ENCODE measurements at places on chromosomes 3 and 15.

DNA sequence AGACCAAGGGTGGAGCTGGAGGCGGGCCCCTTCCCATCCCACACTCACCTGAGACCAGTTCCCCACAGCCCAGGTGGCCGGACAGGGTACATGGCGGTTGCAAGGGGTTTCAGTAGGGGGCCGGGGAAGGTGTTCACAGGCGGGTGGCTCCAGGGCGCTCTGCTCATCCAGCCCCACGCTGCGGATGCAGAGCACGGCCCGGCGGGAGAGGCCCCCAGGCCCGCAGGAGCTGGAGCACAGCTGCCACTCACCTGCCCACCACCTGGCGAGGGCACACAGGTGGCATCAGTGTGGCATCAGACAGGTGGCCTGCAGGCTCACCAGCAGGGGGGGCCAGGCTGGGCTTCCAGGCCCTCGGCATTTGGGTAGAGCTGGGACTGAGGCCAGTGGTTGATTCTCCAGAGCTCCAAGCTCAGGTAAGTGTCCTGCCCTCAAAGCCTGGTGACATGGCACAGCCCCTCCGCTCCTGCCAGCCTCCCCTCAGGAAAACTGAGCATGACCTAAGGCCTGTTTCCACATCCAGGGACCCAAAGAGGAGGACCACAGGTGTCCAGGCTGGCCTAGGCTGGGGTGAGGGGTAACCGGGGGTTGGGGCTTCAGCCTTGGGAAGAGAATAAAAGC lies 43.8 kb downstream of the ADAMTS7 start:
- no peak for DNase-seq

- no peak for DNase-seq
These were observed 21.9 kb downstream of the MINAR1 start for GRCh38 chr15:79454063-79454462.

DNA sequence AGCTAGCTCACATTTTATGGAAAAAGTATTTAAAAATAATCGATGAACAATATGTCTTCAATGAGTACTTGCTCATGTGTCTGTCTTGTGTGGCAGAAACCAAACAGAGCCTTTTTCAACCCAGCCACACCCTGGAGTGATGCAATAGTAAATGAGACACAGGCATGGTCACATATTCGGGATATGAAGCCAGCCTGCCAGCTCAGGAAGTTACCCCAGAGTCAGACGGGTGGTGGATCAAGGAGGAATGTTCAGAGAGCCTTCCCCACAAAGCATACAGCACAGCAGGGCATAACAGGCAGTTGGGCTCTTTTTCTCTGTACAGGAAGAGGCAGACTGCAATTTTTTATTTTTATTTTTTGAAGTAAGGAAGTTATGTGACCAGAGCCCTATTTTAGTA lies 27.3 kb downstream of the LARP6 start:
- DNase-seq = no peak

- DNase-seq = no peak
These were observed 361.2 kb downstream of the MAGI1 start for GRCh38 chr3:65677486-65678010.

DNA sequence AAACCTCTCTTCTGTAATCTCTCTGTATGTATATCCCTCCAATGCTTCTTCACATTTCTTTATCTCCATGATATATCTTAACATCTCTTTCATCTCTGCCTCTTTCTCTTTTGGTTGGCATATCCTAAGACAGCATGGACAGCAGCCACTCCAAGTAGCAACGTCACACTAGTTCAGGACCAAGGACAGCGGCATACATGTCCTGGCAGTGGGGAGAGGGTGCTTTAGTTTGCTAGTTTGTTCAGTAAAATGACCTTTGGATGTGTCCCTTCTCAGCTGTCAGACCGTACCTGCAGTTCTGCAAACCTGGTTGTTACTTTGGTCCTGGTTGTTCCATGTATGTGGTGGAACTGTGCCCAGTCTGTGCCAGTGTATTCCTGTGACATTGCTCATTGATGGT lies 225.6 kb upstream of the ROPN1 start:
- peak; percentile 5 for DNase-seq

DNA sequence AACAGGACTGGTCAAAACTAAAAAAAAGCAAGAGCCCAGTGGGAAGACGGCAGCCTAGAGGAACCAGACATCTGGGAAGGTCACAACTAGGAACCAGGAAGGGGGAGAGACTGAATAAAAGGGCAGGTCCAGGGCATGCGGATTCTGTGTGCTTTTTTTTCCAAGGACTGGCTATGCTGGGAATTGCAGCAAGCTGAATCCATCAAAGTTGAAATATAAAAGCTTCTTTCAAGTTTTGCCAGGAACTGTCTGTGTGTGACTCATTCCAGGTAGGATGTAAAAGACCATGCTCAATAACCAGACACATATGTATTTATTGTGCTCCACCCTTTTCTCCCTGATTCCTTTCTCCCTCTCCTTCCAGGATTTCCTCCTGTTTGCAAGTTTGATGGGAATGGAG lies 47.9 kb upstream of the CCDC80 start:
- no peak for DNase-seq

- no peak for DNase-seq
These were observed 100.0 kb downstream of the ZMAT3 start for GRCh38 chr3:178971614-178972013.

- DNase-seq = no peak
These were observed 117.4 kb downstream of the LPP start for GRCh38 chr3:188271226-188271914.

DNA sequence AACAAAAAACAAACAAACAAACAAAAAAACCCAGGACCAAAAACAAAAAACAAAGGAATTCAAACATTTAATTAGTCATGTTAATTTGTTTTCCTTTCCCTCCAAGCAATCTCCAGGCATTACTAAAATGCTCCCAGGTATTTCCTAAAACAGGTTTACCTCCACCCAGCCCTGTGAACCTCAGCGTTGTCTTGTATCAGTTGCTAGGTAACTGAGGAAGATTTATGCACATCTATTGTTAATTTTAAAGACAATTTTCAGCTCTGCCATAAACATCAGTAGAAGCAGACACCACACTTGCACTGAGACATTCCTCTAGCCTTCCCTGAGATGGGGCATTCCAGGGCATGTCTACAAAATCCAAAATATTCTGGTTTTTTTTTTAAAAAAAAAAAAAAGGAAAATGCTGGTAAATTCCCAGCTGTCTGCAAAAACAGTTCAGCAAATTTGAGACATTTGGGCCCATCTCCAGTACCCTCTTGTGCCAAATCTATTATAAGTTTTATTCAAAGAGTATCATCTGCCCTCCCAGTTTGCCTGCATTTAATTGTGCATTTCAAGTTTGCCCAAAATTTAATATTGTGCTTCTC lies 227.6 kb downstream of the ADAMTS9 start:
- DNase-seq = no peak

DNA sequence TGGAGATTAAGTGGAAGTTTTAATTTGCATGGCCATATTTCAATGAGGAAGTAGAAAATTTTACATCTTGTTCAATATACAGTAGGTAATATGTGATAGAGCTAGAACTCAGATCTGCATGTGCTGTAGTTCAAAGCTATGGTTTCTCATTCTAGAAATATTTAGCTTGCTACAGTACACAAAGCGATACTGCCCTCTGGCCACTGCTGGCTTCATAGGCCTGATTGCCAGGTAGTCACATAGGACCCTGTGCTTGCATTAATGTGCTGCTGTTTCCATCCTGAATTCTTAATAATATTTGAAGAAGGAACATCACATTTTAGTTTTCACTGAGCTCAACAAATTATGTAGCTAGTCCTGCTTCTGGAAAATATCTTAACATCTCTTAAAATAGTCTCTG lies 87.0 kb downstream of the PLSCR2 start:
- DNase-seq = no peak
